Neural crest cell (in vitro differentiated cells): ENCODE measurements at places on chromosomes 16 and 17. TPM values are rescaled to one million over a fixed set of nuclear protein-coding genes. Genes with fewer than 3 reads are reported as not detected.

HOXB5 gene
- total RNA-seq: 2.3 and 2.6 TPM in 2 replicates

KRTAP9-4 gene
- not detected in 2 replicates for total RNA-seq

GUCY2D gene
- total RNA-seq: not detected in 2 replicates

NUBP2 gene
- total RNA-seq: 71.0 and 73.8 TPM in 2 replicates

- DNase-seq: no peak
These were observed 40.7 kb downstream of the SNX20 start for GRCh38 chr16:50640391-50640790.

GRCh38 chr17:18038149-18038850, 668 bp downstream of the ATPAF2 start:
- no peak for DNase-seq

DNA sequence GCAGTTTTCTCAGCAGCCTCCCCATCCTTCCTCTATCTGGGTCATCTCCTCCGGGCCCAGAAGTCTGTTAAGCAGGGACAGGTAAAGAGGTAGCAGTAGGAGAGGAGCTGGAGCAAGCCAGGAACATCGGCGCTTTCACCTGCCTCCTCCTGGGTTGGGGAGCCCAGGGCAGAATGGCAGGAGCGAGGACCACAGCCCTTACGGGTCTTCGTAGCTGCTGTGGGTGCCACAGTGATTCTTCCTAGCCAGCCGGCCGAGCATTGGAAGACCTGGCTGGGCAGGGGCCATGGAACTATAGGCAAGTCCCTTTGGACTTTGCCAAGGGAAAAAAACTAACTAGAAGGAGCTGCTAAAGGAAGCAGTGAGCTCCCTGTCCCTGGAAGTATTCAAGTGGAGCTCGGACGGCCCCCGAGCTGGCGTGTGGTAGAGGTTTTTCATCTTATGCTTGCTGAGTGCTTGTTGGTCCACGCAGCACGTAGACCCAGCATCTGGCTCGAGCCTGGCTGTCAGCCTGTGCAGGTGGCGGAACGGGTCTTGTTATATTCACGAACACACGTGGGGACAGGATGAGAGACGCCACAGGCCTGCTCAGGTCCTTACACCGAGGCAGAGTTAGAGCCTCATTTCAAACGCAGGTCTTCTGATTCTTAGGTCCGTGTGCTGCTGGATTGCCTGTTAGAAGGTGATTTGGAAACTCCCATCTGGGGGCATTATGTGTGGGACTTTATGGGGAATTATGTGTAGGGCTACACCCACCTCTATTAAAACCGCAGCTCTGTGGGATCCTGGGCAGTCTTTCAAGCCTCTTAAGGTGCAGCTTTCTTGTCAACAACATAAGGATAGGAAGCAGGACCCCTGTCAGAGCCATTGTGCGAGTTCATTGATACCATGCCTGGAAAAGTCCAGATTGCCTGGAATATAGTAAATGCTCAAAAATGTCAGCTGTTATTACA, 54.8 kb downstream of the OR1D5 start:
- no peak for DNase-seq

DNA sequence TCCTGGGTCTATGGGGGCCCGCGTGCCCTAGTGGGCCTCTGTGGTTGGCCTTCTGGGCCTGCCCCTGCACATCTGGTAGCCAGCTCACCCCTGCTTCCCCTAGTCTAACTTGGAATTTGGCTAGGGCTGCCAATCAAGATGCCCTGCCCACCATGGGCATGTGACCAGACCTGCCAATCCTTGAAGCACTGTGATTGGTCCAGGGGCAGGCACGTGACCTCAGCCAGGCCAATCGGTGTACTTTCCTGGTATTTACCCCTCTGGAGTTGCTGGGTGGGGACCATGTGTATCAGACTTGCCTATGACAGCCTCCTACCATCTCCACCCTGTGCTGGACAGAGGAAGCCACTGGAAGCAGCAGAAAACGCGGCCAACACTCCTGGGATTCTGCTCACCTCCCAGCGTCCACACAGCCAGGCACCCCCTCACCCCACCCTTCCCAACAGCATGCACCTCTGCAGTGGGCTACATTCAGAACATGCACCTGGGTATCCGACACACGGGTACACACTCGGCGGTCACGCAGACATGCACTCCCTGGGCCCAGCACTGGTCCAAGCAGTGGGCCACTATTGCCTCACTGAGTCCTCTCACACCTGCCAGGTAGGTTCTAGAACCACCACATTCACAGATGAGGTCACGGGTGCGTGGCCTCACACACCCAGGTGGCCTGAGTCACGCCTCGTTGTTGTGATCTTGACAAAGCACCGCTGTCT, 96.9 kb downstream of the RBFOX3 start:
- DNase-seq: no peak

- no peak for DNase-seq
These were observed 9.4 kb downstream of the GLIS2 start for GRCh38 chr16:4325253-4325758.
